Activated CD4-positive, alpha-beta T cell treated with anti-CD3 and anti-CD28 coated beads for 36 hours (primary cell): ENCODE measurements at places on chromosomes 3 and 15. TPM values are rescaled to one million over a fixed set of nuclear protein-coding genes. Genes with fewer than 3 reads are reported as not detected.

TRPM1 gene
- total RNA-seq, result not detected

SLC49A4 gene
- 2.2 TPM for total RNA-seq

CCK gene
- total RNA-seq, result not detected

DNA sequence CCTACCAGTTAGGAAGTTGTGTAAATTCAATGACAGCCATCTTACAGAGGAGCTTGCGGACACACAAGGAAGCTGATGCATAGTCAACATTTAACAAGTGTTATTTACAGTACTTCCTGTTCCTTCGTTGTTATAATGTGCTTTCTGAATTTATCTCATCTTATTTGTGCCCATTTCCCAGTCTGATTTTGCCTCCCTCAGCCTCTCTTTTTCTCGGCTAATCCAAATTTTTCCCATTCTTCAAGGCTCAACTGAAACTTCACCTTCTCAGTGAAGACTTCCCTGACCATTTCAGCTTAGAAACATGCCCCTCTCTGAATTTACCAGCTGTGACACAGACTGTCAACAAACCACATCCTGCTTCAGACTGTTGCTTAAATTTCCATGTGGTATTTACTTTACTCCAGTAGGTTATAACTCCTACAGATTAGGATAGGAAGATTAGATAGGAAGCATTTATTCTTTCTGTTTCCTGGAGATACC lies 55.7 kb upstream of the CP start:
- peak overlapping the region; percentile 1 for H3K4me3 ChIP-seq
- no peaks in the 10 kb centered on the region for H3K36me3 ChIP-seq
- DNase-seq, result no peak
- no peak overlapping the region for H3K27ac ChIP-seq
- H3K27me3 ChIP-seq, result no peaks in the 10 kb centered on the region

GRCh38 chr3:116940719-116941118 lies 231.1 kb downstream of the TUSC7 start:
- no peak overlapping the region for H3K4me3 ChIP-seq
- no peaks in the 10 kb centered on the region for H3K27me3 ChIP-seq
- H3K36me3 ChIP-seq, result no peaks in the 10 kb centered on the region
- no peak overlapping the region for H3K27ac ChIP-seq
- no peak for DNase-seq
- H3K4me1 ChIP-seq, result no peaks in the 10 kb centered on the region

- H3K27ac ChIP-seq, result no peak overlapping the region
- no peak overlapping the region for H3K4me3 ChIP-seq
- H3K4me1 ChIP-seq, result no peaks in the 10 kb centered on the region
- no peaks in the 10 kb centered on the region for H3K36me3 ChIP-seq
These were observed 90.9 kb downstream of the SAMMSON start for GRCh38 chr3:70090322-70090913.

- DNase-seq, result no peak
- H3K4me3 ChIP-seq, result no peak overlapping the region
- no peaks in the 10 kb centered on the region for H3K27me3 ChIP-seq
- no peaks in the 10 kb centered on the region for H3K36me3 ChIP-seq
These were observed 662.3 kb downstream of the NR2F2 start for GRCh38 chr15:96992817-96993216.

CLRN1 gene
- total RNA-seq, result not detected

DNA sequence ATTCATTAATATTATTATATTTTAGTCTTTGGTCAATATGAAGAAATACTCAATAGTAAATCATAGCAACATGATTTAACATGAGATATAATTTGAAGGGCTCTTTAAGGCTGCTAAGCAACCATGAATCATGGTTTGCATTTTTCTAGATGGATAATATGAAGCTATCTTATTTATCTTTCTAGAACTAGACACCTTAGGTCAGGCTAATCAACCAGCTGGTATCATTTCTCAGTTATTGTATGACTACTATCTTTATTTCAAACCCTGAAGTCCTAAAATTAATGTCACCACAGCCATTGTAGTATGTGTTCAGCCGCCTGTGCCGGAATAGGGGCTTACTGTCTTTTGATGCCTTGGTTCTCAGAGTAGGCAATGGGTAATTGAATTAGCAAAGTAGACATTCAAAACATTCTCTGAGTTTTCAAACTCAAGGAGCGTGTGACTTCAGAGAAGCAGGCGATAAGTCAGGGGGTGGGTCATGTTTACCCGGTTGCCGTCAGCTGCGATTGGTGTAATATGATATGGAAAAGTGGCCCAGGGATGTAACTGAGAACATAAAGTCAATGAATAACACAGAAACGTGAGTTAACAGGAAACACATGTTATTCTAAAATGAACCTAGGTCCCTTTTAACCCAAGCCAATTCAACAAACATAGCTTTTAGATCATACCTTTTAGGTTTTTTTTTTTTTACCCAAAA lies 93.4 kb upstream of the CTDSPL start:
- no peak overlapping the region for H3K4me3 ChIP-seq
- H3K27me3 ChIP-seq, result peaks cover 11% of the 10 kb centered on the region
- DNase-seq, result no peak
- H3K27ac ChIP-seq, result no peak overlapping the region

DNA sequence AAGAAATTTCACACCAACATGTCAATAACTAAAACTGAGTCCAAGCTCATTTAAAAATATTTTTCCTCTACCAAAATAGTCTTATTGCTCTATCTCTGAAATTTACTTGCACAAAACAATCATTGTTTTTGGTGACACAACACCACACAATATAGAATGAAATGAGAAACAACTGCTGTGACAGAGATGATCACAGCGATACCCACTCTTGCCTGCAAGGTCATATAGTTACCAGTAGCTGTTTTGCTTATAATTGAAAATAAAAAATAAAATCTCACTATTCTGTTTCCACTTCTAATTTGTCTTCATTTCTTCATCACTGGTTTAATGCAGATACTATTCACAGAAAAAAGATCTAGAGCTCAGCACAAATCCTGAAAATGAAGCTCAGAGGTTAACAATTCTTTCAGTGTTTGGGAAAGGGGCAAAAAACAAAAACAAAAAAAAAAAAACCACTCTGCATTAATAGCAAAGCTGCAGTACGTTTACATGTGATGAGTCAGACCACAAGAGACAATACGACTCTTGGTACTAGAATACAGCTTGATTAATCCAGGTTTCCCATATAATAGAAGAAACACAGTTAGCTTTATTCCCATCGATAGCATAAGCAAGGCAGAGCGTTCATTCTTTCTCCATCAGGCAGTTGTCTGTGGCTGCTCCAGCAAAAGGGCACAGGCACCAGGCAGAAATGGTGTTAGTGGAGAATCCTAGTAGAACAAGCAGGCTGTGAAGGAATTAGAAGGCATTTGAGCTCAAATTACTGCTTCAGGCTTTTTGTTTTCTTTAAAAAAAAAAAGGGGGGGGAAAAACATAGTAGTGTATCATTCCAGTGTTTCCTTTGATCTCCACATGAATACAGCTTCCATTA lies 773 bp downstream of the ANKRD28 start:
- peak overlapping the region; percentile 69 for H3K4me3 ChIP-seq
- peaks cover 16% of the 10 kb centered on the region for H3K36me3 ChIP-seq
- H3K27ac ChIP-seq, result peak overlapping the region; percentile 96
- no peak for DNase-seq

MORC1 gene
- total RNA-seq, result not detected

DNA sequence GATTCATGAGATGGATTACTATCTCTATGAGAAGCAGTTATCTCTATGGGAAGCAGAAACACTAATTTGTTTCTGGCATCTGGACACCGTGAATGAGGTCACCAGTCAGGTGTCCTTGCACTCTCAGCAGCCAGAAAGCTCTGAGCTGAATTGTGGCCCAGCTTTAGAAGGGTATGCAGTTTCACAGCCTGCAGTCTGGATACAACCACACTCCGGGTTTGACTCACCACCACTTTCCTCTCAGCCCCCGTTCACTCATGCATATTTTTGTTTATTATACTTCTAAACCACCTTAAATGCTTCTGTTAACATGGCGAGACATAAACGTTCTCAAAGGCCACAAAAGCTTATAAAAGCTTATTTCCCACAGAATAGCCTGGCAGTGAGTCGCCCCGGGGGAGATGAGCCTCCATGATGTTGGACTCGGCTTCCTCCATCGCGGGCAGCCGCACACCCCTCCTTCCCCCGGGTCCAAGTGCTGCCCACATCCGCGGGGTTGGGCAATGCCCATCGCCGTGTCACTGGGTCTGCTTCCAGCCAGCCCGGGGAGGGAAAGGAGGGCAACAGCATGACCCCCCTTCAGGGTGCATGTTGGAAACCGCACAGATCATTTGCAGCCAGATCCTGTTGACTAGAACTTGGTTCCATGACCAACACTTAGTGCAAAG lies 16.8 kb upstream of the SLC41A3 start:
- H3K27ac ChIP-seq, result no peak overlapping the region
- no peaks in the 10 kb centered on the region for H3K27me3 ChIP-seq

THRB gene
- not detected for total RNA-seq

- no peak overlapping the region for H3K4me3 ChIP-seq
- H3K4me1 ChIP-seq, result no peaks in the 10 kb centered on the region
- H3K27ac ChIP-seq, result no peak overlapping the region
- no peaks in the 10 kb centered on the region for H3K36me3 ChIP-seq
These were observed 109.5 kb downstream of the SYNPR start for GRCh38 chr3:63387568-63387967.

- H3K27ac ChIP-seq, result peak overlapping the region; percentile 81
- H3K36me3 ChIP-seq, result peaks cover 48% of the 10 kb centered on the region
- peaks cover 57% of the 10 kb centered on the region for H3K4me1 ChIP-seq
- no peak for DNase-seq
- peak overlapping the region; percentile 33 for H3K4me3 ChIP-seq
These were observed 8.8 kb downstream of the BCL2A1 start for GRCh38 chr15:79962178-79962577.

DNA sequence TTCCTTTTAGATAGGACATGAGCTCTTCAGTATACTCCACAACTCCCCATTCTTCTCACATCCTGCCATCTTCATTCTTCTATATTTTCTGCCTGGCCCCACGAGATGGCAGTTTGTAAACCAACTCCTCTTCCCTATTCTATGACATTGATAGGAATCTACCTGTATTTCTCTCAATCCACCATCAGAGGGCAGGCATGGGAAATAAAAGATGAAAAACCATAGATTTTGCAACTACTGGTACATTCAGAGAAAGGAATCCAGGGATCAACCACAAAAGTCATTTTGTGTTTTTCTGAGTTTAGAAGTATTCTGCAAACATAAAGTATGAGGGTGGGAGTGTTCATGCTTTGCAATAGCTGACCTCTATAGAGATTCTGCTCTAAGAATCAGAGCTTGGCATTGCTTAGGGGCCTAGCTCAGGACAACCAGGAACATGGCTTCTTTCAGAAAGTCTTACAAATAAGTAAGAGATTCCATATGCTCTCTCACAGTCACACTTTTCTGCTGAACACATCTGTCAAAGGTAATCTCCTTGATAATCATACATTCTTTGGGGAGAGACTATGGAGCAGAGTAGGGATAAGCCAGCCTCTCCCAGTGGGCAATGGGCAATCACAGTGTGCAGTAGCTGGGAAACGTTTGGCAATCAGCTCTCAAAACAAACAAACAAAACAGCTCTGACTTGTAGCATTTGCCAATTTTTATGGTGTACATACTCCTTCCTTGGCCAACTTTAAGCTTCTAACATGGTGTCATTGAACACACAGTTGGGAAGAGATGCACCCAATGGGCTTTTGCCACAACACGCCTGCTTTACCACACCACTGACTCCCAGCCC lies 43.1 kb upstream of the SLC25A36 start:
- no peak overlapping the region for H3K27ac ChIP-seq
- H3K4me3 ChIP-seq, result no peak overlapping the region
- peak; percentile 11 for DNase-seq
- peaks cover 11% of the 10 kb centered on the region for H3K27me3 ChIP-seq
- H3K36me3 ChIP-seq, result no peaks in the 10 kb centered on the region

- peaks cover 23% of the 10 kb centered on the region for H3K36me3 ChIP-seq
- DNase-seq, result no peak
- peaks cover 44% of the 10 kb centered on the region for H3K4me1 ChIP-seq
These were observed 101.2 kb downstream of the RFTN1 start for GRCh38 chr3:16412192-16412800.

- no peak overlapping the region for H3K4me3 ChIP-seq
- H3K4me1 ChIP-seq, result no peaks in the 10 kb centered on the region
- no peaks in the 10 kb centered on the region for H3K36me3 ChIP-seq
- no peak for DNase-seq
- no peak overlapping the region for H3K27ac ChIP-seq
These were observed 398.1 kb downstream of the NSUN3 start for GRCh38 chr3:94460931-94461330.

DNA sequence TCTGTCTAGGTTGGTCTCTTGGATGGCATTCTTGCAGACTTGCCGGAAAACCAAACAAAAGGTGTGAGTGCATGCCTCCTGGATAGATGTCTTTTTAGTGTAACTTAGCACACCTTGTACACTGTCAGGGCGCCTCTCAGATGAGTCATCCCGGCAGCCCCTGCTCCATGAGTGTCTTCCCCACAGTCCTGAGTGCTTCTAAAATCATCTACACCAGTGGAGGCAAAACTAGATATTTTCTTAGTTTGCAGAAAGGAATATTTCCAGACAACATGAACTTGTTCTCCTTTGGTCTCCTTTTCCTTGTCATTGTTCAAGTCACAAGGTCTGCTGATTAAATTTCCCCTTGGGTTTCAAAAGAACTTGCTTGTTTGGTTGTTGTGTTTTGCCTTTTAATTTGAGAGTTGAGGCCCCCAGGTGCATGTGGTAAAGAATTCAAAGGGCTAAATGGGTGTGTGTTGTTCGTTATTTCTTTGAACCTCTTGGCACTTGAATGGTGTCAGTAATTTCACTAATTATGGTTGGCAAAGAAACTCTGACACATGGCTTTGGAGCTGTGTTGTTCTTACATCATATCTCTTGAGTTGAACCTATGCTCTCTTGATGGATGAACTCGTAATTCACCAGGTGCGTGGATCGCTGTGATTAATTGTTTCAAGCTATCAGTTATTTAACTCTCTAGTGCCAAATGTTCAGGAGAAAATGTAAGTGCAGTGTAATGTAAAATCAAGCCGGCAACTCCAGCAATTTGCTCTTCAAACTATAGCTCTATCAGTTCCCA lies 98.2 kb downstream of the IGF1R start:
- H3K36me3 ChIP-seq, result no peaks in the 10 kb centered on the region
- H3K27me3 ChIP-seq, result no peaks in the 10 kb centered on the region
- no peak overlapping the region for H3K27ac ChIP-seq

DNA sequence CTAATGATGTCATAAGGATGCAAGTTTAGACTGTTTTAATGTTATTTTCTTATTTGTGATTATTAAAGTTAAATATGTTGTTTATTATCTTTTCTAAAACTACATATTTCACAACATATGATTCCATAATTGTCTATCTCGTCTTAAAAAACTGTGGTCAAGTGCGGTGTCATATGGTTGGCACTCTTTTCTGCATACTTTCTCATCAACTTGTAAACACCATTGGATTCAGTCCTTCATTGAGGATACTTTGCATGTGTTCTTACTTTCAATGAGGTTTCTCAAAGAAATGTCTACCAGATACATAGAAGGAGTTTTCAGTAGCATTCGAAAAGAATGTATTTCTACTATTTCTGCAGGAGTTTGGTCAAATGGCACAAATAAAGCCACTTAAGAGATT lies 22.0 kb upstream of the ALPK3 start:
- H3K27ac ChIP-seq, result no peak overlapping the region
- no peak overlapping the region for H3K4me3 ChIP-seq
- H3K4me1 ChIP-seq, result peaks cover 2% of the 10 kb centered on the region

GRCh38 chr3:37347941-37348340 lies 173.6 kb upstream of the LRRFIP2 start:
- no peak overlapping the region for H3K27ac ChIP-seq
- H3K4me1 ChIP-seq, result no peaks in the 10 kb centered on the region
- H3K36me3 ChIP-seq, result peaks cover 49% of the 10 kb centered on the region
- no peak for DNase-seq
- H3K27me3 ChIP-seq, result no peaks in the 10 kb centered on the region
